Body of pancreas (tissue), 4 donors: ENCODE measurements at places on chromosomes 4 and X.

DNA sequence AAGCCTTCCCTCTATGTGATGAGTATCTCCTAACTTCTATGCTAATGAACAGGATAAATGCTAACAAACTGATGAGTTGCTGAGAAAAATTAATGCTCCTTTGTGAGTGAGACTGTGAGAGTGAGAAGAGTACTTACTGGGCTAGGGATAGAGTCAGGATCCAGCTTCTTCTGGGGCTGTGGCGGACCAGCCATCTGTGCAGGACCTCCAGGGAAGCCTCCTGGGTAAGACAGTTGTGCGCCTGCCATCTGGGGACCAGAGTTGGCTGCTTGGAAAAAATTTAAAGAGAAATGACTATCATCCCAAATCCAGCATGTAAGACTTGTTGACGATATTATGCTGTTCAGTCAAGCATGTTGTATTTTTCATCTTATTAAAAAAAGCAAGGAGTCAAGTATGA lies 21.0 kb downstream of the SEC24D start:
- H3K4me1 ChIP-seq, result peaks cover 61% of the 10 kb centered on the region
- DNase-seq, result no peak
- no peaks in the 10 kb centered on the region for H3K27me3 ChIP-seq
- H3K4me3 ChIP-seq, result no peak overlapping the region

DNA sequence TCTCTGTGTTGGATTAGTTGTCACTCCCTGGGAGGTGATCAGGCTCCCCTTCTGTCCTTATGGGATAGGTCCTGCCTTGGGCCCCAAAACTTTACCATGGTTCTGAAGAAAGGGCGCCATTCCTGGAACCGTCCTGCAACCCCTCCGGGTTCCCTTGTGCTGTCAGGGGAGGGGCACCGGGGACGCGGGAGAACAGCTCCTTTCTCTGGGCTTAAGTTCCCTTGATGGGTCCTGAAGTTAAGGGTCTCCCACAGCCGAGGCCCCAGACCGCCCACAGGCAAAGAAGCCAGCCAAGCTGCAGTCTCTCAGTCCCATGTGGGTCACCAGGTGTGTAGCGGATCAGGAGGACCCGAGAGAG lies 44.8 kb downstream of the UGT2A3 start:
- no peaks in the 10 kb centered on the region for H3K36me3 ChIP-seq
- no peak overlapping the region for H3K4me3 ChIP-seq
- H3K27me3 ChIP-seq, result no peaks in the 10 kb centered on the region

DNA sequence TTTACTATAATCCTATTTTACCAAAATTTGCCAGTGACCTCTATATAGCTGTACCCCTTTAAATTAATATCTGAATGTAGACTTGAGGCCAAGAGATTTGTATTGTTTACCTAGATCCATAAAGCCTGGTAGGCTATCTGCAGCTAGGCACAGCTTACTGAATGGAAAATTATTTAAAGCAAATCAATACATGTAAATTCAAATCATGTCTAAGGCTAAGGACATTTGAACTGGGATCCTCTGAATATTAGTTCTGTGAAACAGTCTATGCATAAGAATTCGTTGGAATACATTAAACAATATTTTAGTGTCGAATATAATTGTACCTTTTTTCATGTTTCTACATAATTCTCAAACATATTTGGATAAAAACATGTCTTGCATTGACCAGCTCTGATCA lies 1.6 kb downstream of the UGT2A3 start:
- peaks cover 31% of the 10 kb centered on the region for H3K4me1 ChIP-seq
- H3K4me3 ChIP-seq, result no peak overlapping the region
- no peaks in the 10 kb centered on the region for H3K27me3 ChIP-seq
- no peak for DNase-seq

- no peak overlapping the region for H3K27ac ChIP-seq
- H3K27me3 ChIP-seq, result no peaks in the 10 kb centered on the region
- DNase-seq, result no peak
- H3K36me3 ChIP-seq, result no peaks in the 10 kb centered on the region
- no peak overlapping the region for H3K4me3 ChIP-seq
Observed at GRCh38 chr4:153834901-153835300, 46.0 kb upstream of the SFRP2 start.

- peaks cover 15% of the 10 kb centered on the region for H3K4me1 ChIP-seq
- H3K36me3 ChIP-seq, result no peaks in the 10 kb centered on the region
- no peaks in the 10 kb centered on the region for H3K27me3 ChIP-seq
- no peak overlapping the region for H3K4me3 ChIP-seq
- peak overlapping the region; percentile 54 for H3K27ac ChIP-seq
Observed at GRCh38 chr4:81472281-81473182, 825 bp upstream of the RASGEF1B start.

GRCh38 chrX:29627833-29628232 lies 587.5 kb upstream of the MAGEB2 start:
- no peak overlapping the region for H3K27ac ChIP-seq
- H3K4me3 ChIP-seq, result no peak overlapping the region
- no peaks in the 10 kb centered on the region for H3K4me1 ChIP-seq
- H3K27me3 ChIP-seq, result no peaks in the 10 kb centered on the region
- DNase-seq, result no peak
- no peaks in the 10 kb centered on the region for H3K36me3 ChIP-seq

GRCh38 chrX:82451725-82452124 lies 1056.4 kb upstream of the POU3F4 start:
- no peaks in the 10 kb centered on the region for H3K36me3 ChIP-seq
- H3K4me3 ChIP-seq, result no peak overlapping the region
- no peak for DNase-seq
- no peaks in the 10 kb centered on the region for H3K27me3 ChIP-seq
- no peak overlapping the region for H3K27ac ChIP-seq

DNA sequence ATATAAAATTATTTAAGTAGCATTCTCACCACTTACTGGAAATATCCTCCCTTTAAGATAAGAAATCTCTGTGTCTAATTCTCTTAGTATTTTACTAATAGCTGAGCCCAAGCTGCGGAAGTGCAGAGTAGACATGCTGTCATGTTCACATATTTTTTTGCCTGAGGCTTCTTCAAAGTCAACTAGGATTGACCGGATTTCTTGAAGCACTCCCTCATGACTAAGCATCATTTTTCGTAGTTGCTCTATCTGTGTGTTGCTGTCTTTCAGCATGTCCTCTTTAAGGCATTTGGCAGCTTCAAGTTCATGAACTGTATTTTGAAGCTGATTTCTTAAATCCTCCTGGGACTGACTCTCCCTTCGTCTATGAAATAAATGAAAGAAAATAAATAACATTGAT lies 36.9 kb downstream of the CCDC158 start:
- no peaks in the 10 kb centered on the region for H3K4me1 ChIP-seq
- H3K27me3 ChIP-seq, result no peaks in the 10 kb centered on the region
- no peak for DNase-seq
- H3K27ac ChIP-seq, result no peak overlapping the region
- H3K4me3 ChIP-seq, result no peak overlapping the region

DNA sequence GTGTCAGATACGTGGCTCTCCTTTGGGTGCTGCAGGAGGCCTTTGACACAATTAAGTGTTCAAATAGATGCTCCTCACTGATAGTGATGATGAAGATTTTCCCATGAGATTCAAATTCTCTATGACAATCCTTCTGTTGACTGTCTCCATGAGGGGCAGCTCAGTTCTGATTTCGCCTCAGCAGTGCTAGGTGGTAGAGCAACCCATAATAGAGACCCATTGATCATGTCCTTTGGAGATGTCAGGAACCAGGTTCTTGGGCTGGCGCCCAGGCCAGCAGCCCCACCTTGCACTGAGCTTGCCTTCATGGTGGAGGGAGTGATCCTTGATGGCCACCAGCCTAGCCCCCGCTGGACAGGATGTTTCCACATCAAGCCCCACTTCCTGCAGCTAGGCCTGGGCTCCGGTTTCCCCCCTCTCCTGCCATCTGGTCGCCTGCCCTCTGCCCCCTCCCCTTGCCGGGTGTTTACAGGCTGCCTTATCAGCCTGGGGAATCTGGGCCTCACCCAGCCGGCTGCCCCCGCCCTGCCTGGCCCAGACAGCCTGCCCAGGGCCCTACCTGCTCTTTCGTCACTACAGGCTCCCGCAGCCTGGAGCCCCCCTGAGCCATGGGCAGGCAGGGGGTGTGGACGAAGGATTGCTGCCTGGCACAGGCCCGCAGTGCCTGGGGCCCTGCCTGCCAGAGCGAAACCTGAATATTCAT lies 12.6 kb downstream of the ELF4 start:
- no peaks in the 10 kb centered on the region for H3K4me1 ChIP-seq
- H3K4me3 ChIP-seq, result no peak overlapping the region
- no peak for DNase-seq
- H3K27me3 ChIP-seq, result no peaks in the 10 kb centered on the region

GRCh38 chr4:184409502-184409901 lies 64.8 kb downstream of the IRF2 start:
- DNase-seq, result no peak
- H3K4me1 ChIP-seq, result no peaks in the 10 kb centered on the region
- no peak overlapping the region for H3K4me3 ChIP-seq
- H3K27ac ChIP-seq, result no peak overlapping the region

DNA sequence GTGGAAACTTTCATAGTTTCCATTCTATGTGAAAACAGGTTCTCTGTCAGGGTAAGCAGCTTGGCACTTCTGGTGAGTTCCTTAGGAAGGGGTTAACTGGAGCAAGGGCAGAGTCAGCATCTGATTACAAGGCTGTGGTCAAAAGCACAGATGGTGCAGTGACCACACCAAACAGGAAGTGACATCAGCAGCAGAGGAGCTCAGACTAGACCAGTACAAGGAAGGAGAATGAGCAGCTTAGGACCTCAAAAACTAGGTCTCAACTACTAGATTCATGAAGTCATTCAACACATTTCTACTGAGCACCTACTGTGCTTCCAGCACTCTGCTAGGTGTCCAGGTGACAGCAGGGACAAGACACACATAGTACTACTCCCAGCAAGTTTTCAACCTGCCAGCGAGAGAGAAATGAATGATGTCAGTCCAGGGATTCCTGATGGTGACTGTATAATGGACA lies 130.2 kb downstream of the AMELX start:
- no peak for DNase-seq
- no peak overlapping the region for H3K4me3 ChIP-seq
- no peaks in the 10 kb centered on the region for H3K36me3 ChIP-seq
- H3K27me3 ChIP-seq, result no peaks in the 10 kb centered on the region

GRCh38 chrX:137041329-137041728 lies 7.5 kb upstream of the GPR101 start:
- no peak overlapping the region for H3K4me3 ChIP-seq
- no peak for DNase-seq
- H3K36me3 ChIP-seq, result no peaks in the 10 kb centered on the region
- H3K27ac ChIP-seq, result no peak overlapping the region
- no peaks in the 10 kb centered on the region for H3K27me3 ChIP-seq
